ENCODE measurements at places on chromosomes 7 and 10.
A peak's percentile ranks its signal among the peaks of the same experiment; 100 is the strongest.

- peak; percentile 36 for DNase-seq
Observed at GRCh38 chr10:21702633-21703111, 168.6 kb downstream of the MLLT10 start.

- no peak for DNase-seq
Observed at GRCh38 chr10:8050556-8051108, 3.9 kb upstream of the GATA3 start.

GRCh38 chr7:36306722-36307121 is 82.9 kb upstream of the ANLN start:
- no peak for DNase-seq

DNA sequence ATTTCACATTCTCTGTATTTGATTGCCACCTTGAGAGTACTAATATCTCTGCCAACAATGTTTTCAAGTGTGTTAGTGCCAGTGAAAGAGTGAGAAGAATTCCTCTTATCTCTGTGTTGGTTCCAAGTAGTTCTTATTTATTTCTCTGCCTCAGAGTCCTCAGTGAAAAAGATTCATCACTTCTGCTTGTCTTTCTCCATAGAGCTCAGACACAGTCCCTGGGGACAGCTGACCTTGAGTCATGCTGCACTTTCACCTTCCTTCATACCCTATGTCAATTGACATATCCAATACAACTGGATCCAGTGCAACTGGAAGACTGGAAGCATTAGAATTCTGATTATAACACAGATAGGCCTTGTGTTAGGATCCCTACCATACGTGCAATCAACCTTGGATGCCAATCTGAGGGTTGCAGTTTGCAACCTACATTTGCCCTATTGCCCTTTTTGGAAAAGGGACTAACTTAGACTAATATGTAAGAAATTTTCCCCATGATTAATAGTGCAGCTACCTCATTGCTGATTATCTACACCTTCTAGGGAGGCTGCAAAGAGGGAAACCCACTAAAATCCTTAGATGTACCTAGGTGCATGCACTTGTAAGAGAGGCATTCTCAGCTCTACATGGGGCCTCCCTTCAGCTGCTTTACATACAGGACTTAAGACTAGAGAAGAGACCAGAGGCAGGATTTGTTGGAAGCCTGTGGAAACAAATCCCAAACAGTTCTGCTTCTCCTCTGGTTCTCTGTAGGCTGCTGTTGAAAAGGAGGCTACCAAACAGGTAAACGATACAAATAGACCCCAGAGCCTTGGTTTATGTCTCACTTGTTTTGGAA is 8.4 kb downstream of the IFIT2 start:
- no peak for DNase-seq

DNA sequence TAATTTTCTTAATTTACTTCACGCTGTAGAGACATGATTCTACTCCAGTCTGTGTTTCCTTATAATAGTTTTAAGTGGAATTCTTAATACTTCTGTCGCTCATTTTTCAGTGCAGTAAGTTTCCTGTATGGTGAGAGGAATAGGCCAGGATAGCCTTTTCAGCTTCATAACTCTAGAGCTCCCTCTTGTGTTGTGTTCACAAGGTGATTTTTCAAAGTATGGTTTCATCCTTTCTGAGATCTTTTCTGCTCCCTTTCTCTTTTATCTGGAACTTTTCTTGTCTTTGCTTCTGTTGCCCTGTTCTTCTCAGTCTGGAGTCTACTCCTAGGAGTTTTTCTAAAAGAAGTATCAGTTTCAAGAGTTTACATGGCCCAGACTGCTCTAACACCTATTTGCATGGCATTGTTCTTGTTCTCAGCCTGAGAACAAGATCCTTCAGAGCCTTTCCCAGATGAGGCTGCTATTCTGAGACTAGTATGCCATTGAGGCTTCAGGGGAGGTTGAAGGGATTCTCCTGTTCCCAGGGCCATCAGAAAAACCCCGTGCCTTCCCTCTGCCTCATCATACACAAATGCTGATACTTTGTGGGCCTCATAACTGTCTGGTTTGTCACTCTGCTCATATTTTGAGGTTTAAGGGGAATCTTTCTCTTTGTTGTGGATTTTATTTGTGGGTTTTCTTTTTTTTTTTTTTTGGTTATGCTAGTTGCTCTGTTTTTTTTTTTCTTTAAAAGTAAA is 21.8 kb downstream of the NET1 start:
- peak; percentile 55 for DNase-seq

DNA sequence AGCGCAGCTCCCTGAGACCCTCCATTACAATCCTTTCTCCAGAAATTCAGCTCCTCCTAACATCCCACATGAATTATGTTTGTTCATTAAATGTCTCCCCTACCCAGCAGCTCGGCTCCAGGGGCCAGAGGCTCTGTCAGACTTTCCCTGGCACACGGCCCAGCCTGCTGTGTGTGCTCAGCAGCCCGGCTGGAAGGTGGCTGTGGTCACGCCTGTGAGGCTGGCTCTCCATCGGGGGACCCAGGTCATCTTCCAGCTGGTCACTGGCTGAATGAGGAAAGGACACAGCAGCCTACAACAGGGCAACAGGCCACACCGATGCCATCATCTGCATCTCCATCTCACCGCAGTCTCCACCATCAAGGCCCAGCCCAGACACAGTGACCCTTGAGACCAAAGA is 219.8 kb downstream of the MAD1L1 start:
- DNase-seq = no peak

DNA sequence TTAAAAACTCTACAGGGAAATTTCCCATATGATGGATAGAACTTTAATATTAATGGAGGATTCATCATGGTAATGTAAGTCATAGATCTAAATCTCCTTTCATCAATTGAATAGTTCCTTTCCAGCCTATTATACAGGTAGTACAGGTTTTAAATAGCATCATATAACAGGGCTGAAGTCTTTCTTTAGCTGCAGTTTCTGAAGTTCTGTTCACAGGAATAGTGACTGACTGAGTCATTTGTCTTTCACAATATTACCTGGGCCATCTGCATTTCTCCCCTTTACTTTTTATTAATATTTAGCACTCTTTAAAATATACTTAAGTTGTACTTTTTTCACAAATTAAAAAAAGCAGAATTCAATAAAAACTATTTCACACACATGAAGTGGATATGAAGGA is 12.6 kb upstream of the NPVF start:
- no peak for DNase-seq

DNA sequence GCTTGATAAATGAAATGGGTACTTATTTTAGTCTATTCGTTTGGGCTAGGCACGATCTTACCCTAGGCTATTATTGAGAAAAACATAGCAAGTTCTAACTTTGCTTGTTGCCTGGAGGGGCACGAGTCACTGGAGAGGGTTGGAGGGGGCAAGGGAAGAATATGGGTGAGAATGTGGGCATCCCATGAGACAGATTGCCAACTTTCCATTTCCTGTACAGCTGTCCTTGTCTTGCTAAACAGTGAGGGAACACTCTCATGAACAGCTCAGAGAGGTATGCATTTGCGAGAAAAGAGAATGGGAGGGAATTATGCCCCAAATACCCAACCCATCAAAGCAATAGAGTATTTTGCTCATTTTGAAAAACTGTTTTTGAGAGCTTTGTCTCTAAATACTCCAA is 9.2 kb downstream of the CDHR3 start:
- no peak for DNase-seq

- DNase-seq = no peak
Observed at GRCh38 chr10:126425489-126426065, 37.3 kb upstream of the ADAM12 start.

DNA sequence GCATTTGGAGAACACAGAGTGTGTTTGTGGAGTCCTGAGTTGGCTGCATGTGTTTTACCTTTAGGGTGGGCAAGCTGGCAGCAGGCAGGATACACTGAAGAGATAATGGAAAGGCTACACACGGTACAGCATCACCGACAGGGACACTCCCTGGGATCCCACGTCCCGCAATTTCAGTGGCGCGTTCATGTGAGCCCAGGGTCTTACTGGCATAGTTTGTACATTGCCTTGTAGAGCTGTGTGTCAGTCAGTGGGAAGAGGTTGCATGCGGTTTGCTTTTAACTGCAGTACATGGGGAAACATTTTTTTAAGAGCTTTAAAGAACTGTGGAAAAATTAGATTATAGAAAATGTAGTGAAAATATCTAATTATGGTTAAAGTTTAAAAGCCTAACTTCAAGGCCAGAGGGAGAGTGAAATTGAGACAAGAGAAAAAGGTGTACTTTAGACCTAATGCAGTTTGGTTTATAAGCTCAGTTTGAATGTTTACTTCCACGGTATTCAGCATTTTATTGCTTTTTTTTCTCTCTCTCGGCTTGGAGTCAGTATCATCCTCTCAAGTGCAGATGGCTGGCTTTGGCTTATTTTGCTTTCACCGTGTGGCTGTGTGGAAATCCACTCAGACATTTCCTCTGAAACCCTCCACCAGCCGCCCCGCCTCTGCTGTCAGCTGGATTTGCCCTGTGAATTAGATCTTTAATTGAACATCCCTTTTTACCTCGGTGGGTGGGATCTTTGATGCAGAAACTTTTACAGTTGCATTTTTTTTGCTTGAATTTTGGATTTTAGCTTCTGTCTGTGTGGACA is 364.2 kb upstream of the COBL start:
- no peak for DNase-seq

- no peak for DNase-seq
Observed at GRCh38 chr10:84012431-84012830, 126.9 kb upstream of the GHITM start.

DNA sequence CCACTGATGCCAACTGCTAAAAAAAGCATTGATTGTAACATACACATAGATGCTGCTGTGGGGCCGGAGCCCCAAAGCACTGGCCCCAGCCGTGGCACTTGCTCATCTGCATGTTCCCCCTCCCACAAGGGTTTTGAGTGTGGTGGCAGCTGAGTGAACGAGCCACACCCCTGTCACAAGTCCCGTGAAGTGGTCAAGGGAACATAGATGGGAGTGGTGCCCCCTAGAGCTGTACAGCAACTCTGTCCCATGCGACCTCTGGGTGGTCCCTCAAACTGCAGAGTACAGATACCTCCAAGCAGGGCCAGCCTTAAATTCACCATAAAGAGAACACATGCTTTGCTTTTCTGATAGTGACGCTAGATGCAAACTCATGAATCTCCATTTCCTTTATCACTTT is 503.3 kb upstream of the NRP1 start:
- DNase-seq = no peak

DNA sequence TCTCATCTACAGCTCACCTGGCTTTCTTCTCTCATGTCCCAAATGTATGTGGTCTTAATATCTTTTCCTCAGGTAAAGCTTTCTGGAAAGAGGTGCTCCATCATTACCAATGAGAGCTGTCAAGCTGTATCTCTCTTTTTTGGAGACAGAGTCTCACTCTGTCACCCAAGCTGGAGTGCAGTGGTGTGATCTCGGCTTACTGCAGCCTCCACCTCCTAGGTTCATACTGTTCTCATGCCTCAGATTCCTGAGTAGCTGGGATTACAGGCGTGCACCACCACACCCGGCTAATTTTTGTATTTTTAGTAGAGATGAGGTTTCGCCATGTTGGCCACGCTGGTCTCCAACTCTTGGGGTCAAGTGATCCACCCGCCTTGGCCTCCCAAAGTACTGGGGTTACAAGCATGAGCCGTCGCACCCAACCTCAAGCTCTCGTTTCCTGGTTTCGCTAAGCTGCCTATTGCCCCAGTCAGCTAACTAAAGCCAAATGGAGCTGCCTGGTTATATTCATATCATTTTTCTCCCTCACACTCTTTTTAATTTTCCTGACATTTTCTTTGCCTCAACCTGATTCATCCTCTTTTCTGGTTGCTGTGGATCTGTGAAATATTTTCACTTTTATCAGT is 60.5 kb downstream of the SUFU start:
- no peak for DNase-seq

- DNase-seq = no peak
Observed at GRCh38 chr7:4345004-4345403, 337.1 kb upstream of the FOXK1 start.

GRCh38 chr7:116169060-116169459 is 41.3 kb upstream of the TES start:
- DNase-seq = no peak

DNA sequence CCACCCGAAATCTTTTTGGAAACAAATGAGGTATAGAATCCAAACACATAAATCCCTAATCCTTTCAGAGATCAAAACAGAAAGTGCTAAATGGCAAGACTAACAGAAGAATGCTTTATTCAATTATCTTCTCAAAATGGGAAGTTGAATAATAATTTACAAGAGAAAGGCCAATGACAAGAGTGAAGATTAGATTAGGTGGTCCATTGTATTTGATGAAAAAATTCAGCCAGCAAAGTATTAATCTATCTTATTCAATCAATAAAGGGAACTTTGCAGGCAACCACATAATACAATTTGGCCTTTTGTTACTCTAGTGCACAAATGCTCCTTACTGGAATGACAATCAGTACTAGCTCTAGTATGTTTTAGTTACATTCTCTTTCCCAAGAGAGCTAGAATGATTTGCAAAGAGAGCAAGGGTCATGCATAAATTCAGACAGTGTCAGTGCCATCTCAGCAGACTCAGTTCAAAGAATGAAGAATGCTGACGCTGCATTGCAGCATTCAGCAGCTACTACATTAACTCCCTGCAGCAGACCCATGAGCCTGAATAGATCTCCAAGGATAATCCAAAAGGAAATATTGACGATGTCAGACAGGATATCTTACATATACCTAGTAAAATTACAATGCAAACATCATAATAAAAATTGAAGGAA is 131.8 kb downstream of the ANK3 start:
- DNase-seq = no peak

- peak; percentile 47 for DNase-seq
Observed at GRCh38 chr10:22570733-22571430, 143.5 kb downstream of the PIP4K2A start.

DNA sequence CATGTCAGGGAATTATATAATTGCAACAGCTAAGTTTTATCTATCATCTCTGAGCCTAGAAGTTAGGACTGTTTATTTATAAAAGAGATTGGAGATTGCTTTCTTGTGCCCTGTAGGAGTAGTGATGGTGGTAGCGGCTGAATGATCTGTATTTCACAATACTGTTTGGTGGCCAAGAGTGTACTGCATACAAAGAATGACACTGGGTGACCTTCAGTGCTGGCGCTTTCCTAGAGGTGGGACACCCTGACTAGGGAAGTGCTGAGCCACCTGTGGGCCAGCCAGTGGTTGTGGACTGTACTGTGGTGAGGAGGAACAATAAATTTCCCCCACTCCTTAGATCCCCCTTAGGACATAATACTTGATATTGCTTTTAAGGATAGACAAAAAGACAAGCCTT is 53.0 kb downstream of the COPG2 start:
- DNase-seq = no peak

DNA sequence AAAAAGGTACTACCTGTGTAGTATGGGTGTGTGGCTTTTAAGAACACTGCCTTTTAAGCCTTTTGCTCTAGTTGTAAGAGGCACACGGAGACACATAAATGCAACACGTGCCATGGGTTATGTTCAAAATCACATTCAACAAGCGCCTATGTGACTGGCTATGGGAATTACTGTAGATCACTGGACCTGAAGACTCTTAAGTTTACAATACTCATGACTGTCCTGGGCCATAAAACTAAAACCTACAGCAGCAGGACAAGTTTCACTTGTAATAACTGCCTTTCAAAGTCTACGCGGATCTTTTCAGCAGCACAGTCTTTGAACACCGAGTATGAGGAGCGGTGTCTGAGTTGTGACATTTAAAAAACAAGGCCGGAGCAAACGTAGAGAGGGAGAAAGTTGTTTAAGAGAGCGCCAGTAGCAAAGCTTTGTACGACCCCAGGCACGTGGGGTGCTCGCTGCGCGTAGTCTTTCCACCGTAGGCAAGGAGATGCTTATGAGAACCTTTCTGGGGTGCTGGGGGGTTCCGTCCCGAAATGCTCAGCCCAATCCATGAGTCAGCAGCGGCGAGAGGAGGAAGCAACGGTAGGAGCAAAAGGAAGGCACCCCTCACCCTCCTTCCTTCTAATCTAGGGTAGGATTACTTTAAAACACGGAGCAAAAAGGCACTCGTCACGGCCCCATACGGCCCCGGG is 662 bp downstream of the DNAJC2 start:
- DNase-seq = peak; percentile 36
